ENCODE measurements at places on chromosomes 5 and 9.

DNA sequence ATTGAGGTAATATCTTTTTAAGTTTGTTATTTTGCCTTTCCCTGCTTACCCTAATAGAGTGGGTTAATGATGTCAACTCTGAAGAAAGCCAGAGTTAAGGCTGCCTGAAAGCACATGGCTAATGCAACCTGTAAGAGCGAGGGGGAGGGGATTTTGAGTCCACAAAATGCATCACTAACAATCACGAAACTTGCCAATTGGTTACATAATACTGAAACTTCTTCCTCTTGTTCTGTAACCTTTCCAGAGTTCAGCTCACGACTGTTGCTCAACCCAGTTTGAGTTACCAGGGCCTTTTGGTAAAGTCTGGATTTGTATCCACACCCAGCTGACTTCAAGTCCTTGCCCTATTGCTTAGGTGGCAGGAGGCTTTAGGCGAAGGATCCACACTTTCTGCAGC lies 308.8 kb downstream of the EFNA5 start:
- DNase-seq = no peak

DNA sequence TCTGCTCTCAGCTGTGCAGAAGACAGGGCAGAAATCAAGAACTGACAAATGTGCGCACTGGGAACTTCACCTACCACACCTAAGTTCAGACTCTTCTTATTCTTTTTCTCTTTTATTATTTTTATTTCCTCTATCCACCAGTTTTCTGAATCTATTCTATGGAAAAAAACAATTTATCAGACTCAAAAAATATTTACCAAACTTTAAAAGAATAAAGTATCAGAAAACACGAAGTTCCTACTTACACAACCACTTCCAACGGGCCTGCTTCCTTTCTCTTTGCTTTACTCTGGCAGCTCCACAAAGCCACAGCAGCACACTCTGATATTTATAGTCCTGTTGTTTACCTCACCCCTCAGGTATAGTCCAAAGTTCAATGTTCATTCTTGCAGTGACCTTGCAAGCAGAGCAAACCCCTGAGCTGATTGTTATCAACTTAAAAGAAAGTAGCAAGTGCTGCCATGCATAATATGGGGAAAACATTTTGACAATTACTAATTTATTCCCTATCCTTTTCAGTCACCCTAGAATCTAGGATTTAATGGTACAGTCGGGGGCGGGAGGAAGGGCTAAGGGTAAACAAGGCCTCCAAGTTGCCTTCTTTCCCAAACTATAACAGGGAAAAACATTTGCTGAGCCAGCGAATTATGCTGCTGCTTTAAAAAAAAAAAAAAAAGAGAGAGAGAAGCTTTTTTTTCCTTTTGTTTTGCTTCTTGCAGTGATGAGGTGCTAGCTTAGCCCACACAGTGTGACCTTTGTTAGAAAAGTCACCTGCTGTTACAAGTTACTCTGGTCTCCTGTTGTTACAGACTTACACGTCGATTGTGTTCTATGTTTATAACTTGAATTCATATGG lies at the start of gene SELENOP:
Gene SELENOP (minus strand): TSS at position 302 of the 856 bp plus-strand sequence. CDS start 3,539 bp downstream, outside the sequence.
- DNase-seq = no peak

DNA sequence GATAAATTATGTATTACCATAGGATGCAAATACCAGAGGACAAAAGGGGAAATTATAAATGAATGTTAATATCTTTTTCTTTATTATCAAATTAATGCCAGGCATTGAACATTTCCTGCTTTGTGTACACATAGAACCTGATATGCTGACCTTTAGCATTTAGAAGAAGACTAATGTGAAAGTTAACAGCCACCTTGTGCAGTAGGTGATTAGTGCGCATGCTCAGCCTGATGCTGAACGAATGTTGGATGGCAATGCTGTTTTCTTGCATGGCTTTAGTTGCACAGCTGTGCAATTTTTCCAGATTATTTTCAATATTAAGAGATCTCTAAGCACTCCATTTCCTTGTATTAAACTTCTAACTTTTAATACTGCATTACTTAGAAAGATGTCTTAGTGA lies 45.5 kb downstream of the CCNH start:
- DNase-seq = no peak

GRCh38 chr5:68200288-68200687 lies 15.3 kb upstream of the PIK3R1 start:
- no peak for DNase-seq

DNA sequence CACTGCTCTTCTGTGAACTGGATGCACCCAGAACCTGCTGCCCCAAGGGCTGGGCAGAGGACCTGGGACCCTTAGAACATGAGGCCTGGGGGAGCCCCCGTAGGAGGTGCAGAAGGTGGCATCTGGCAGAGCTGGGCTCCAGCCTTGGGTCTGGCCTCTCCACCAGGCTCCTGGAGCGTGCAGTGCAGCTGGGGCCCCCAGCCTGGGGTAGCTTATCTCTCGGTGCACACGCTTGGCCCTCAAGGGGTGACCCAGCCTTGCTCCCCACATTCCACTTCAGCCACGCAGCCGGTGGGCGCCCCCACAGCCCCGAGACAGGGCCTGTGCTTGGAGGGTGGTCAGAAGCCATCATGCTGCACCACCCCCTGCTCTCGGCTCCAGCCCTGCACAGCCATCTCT lies 5.6 kb upstream of the NR5A1 start:
- no peak for DNase-seq

DNA sequence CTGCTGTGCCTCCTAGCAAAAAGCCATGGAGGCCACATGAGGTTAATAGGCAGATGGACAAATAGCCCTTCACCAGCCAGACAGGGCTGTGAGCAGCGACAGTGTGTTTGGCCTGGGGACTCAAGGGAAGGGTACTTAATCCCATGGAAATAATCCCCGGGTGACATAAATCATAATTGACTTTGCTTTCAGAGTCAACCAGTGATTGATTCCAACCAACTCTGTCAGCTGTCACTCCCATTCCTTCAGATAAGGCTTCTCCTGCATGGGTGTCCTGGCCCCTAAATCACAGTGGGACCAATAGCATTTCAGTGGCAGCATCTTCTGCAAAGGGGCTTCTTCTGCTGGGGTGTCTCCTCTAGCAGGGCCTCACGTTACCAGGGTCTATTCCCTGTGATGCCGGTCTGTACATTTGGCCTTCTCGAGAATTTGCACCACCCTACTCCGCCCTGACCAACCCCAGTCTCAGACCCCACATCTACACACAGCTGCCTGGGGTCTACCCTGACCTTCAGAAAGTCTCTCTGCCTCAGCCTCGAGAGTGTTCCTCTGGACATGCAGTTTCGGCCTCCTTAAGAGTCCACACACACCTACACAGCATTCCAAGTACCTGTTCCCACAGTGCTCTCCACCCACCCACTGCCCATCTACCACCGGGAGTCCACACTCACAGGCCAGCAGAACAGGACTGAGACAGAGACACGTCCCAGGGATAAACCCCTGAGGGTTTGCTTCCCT lies 3.7 kb downstream of the CLTB start:
- DNase-seq = no peak

DNA sequence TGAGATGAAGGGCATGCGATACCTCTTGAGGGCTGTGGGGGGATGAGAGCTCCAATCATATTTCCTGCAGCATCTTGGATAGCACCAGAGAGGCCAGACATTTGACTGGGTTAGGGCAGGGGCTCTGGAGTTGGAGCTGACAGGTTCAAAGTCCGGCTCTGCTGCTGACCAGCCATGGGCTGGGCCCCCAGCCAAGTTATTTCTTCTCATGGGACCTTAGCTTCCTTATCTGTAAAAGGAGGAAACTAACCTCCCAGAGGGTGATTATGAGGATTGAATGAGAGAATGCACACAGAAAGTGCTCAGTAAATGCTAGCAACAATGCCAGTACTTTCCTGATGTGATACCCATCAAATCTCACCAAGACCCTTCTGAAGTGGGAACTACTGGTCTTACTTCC lies 65.2 kb upstream of the SLC25A51 start:
- DNase-seq = no peak

DNA sequence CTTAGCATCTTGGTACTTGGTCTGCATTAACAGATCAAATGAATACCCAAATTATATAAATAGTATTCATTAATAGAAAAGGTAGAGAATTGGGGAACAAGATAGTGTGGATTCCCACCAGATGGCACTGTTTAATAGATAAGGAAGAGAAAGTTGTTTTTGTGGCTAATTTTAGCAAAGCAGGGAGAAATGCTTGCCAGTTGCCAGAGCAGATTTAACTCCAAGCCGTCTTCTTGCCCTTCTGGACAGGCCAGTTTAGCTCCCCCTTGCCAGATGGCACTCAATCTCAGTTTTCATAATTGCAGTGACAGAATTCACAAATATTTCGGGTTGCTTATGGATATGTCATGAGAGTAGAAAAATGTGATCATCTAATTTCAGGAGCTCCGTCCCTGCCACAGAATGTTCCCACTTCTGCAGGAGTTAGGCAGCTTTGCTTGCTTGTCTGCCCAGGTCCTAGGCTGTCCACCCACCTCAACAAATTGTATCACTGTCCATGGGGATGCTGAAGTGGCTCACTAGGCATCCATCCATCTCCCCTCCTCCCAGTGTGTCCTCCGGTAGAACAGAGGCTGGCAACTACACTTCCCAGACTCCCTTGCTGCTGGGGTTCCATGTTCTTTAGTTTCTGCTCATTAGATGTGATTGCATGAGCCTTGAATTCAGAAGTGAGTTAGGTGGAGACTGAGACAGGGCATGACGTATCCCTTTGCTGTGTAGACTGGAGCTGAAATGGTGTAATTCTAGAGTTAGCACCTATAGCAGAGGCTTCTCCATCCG lies 11.8 kb upstream of the HEXB start:
- DNase-seq = no peak

DNA sequence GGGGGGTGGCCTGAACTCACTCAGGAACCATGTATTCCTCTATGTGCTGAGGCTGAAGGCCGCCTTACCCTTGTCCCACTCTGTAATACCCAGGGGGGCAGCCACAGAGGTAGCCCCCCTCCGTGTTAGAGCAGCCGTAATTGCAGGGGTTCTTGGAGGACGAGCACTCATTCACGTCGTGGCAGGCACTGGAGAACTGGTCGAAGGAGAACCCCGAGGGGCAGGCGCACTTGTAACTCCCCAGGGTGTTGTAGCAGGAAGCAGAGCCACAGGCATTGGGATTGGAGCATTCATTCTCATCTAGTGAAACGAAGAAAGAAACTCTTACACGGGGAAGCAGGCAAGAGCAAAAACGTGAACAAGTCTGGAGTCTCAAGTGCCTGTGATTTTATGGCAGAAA lies 179.8 kb downstream of the SLC12A2 start:
- no peak for DNase-seq

DNA sequence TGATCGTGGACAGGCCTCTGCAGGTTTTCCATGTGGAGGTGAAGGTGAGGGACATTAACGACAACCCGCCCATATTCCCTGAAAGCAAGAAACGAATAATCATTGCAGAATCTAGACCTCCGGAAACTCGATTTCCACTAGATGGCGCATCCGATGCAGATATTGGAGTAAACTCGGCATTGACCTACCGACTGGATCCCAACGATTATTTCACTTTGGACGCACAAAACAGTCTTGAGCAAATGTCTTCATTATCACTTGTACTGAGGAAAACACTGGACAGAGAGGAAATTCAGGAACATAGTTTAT lies 621 bp downstream of the PCDHA13 start:
- no peak for DNase-seq

DNA sequence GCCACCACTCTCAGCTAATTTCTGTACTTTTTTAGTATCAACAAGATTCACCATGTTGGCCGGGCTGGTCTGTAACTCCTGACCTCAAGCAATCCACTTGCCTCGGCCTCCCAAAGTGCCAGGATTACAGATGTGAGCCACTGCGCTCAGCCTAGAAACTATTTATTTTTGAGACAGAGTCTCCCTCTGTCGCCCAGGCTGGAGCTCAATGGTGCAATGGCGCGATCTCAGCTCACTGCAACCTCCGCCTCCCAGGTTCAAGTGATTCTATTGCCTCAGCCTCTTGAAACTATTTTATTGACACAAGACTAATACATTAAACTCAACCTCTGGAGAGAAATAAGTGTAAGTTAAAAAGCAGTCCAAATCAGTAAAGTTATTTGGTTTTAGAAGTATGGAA lies 34.0 kb downstream of the IL6ST start:
- DNase-seq = no peak

- DNase-seq = no peak
Observed at GRCh38 chr5:3883040-3883439, 287.4 kb downstream of the IRX1 start.

GRCh38 chr5:154783774-154784460 lies 28.7 kb downstream of the LARP1 start:
- DNase-seq = no peak

- no peak for DNase-seq
Observed at GRCh38 chr9:23821375-23822181, 4.5 kb downstream of the ELAVL2 start.

DNA sequence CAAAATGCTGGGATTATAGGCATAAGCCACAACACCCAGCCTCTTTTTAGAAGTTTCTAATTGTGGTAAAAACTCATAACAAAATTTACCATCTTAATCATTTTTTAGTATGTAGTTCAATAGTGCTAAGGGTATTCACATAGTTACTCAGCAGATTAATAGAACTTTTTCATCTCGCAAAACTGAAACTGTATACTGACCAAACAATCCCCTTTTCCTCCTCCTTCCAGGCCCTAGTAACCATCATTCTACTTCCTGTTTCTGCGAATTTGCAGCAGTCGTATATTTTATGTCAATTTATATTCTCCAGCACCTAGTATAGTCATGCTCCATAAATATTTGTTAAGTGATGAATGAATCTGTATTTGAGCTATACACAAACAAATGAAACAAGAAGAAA lies 86.3 kb upstream of the ERBIN start:
- no peak for DNase-seq

DNA sequence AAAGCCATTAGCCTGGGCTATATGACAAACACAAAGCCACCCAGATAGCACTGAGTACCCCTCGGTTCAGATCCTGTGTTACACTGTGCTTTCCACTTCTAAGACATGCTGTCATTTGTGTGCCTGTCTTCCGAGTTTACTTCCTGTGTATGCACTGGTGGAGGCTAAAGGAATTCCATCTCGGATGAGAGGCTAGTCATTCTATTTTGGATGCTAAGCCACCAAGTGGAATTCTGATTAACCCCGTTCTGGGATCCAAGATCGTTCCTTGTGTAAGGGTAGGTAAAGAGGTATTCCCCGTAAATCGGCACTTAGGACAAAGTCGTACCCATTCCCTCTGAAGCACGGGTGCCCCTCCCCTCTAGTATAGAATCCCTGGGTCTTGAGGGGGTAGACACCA lies 8.7 kb downstream of the PROP1 start:
- DNase-seq = no peak

GRCh38 chr5:96377167-96377566 lies 55.9 kb downstream of the PCSK1 start:
- DNase-seq = no peak
